ENCODE measurements at places on chromosomes 6 and 20.

DNA sequence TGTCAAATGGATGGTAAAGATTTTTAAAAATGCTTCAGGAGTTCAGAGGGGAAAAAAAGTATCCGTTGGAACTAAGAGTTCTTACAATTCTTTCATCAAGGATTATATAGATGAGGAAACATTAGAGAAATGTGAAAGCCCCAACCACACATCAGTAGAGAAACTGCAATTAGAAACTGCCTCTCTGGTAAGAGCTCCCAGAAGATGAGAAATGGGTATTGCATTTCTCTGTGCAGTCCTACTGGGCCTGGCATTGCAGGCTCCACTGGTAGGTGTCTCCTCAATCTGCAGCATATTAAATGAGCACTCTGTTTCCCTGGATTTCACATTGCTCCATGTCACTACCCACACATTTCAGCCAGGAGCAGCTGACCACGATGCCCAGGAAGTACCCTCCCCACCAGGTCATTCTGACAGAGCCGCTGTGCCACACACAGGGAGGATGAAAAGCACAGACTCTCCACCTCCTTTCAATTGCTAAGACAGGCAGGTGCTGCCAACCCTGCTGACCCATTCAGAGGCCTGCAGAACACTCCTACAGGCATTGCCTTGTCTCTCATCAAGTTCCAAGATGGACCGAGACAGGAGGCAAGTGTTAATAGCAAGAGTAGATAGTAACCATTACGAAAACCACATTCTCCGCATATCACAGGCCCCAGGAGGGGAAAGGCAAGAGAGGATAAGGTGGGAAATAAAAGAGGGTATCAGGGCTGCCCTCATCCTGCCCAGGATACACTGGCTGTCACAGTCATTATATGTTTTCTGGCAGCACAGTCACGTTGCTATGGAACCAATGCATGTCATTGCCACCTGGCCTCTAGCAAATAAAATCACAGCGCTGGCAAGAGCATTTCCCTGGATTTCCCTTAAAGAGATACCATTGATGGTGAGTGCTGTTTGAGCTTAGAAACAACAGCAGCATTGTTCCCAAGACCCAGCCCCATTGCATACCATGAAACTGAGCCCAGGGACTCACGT lies 241.7 kb downstream of the ATXN1 start:
- DNase-seq = no peak

DNA sequence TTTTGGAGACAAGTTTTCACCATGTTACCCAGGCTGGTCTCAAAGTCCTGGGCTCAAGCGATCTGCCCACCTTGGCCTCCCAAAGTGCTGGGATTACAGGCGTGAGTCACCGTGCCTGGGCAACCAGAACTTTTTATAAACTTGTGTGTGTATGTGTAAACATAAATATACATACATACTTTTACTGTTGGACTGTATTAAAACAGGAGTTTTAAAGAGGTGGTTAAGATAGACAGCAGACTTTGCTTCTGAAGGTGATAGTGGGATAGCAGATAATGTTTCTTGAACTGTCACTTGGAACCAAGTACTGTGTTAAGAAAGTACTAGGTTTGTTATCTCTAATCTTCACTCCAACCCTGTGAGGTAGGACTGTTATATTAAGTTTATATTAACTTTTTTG lies 28.6 kb upstream of the MAPK13 start:
- DNase-seq = no peak

DNA sequence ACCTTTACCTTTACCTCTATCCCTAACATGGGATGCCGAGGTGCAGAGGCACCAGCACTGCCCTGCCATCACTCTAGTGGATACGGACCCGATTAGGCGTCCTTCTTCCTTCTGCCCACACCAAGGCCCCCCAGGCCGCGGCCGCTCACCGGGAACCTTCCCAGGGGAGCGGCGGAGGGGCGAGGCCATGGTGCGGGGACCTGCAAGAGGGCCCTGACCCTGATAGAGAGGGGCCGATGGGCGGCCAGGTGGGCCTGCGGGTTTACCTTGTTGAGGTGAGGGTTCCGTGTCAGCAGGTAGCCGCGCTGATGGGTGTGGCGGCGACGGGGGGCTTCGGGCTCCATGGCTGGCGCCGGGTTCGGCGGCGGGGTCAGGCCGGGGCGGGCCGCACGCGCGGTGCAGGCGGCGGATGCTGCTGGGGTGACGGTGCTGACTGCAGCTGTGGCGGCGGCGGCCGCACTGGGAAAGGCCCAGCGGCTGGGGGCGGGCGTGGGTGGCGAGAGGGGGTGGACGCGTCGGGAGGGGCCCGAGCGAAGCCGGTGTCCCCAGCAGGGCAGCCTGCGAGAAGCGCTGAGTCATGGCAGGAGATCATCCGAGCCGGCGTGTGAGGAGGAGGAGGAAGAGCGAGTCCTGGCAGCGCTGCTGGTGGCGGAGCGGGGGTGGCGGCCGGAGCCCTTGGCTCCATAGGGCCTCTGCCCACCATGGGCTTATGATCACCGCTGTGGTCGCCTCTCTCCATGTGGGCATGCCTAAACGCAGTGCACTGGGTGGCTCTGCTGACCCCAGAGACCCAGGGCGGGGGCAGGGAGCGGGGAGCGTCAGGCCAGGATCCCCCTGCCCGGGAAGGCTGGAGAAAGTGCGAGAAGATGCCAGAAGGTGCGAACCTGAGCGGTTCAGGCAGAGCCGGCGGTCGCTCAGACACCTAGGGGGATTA lies at the start of gene ME1:
TSS of gene ME1 (minus strand) at position 441 of the 934 bp plus-strand sequence. CDS start at position 344, 97 bp downstream.
- DNase-seq = no peak

GRCh38 chr6:39240155-39240757 lies 11.0 kb upstream of the KCNK5 start:
- no peak for DNase-seq

GRCh38 chr6:30781395-30781742 lies 37.0 kb upstream of the IER3 start:
- no peak for DNase-seq

GRCh38 chr6:108597572-108598304 lies 37.0 kb downstream of the FOXO3 start:
- DNase-seq = no peak

GRCh38 chr6:7050872-7051779 lies 56.6 kb upstream of the RREB1 start:
- DNase-seq = no peak

- no peak for DNase-seq
Measured at GRCh38 chr6:155828989-155829388, 373.4 kb upstream of the NOX3 start.

DNA sequence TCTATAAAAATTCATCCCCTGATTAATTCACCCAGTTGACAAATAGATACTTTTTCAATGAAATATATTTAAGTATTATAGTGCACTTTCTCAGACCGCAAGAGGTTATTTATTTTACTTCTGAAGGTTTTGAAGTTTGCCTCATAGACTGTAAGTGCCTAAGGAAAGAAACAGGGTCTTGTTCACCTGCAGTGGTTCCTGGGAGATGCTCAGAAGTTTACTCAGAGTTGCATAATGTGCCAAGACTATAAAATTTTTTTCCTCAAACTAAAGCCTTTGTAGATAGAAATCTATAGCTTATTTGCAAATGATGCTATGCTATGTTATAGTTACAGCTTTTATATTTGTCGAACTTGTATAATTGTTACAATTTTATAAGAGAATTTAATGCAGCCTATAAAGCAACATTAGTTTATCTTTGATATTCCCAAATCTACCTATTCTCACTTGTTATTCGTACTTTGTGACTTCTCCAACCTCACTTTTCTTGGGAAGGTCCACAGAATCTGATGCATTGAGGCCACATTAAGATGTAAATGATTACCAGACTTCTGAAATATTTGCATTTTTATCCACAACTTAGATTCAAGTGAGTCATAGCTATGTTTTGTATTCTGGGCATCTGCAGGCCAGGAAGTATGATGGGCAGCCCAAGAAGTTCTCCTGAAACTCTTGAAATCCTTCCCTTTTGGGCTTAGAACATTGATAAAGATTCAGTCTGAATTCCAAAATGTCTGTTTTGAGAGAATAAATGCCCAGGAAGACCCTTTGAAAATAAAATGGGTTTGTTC lies 35.7 kb downstream of the KCNQ5 start:
- DNase-seq = no peak

DNA sequence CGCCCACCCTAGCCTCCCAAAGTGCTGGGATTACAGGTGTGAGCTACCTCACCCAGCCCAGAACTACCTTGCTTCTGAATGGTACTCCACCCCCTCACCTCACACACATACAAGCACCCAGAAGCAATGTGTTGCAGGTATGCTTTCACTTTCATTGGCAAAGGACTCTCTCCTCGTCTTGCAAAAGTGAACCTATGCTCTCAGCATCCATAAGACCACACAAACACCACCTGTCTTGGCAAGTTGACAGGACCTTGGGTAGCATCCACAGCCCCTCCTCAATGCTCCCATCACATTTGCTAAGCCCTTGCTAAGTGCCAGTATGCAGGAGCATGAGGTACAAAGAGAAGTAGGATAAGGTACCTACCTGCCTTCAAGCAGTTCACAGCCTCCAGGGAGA lies 3.7 kb downstream of the KIF13A start:
- DNase-seq = no peak

- no peak for DNase-seq
Measured at GRCh38 chr6:14767226-14767625, 478.6 kb upstream of the JARID2 start.

GRCh38 chr20:37298190-37298939 lies 8.9 kb downstream of the MANBAL start:
- no peak for DNase-seq

- DNase-seq = peak; percentile 64
Measured at GRCh38 chr20:11372876-11373790, 544.6 kb upstream of the BTBD3 start.

DNA sequence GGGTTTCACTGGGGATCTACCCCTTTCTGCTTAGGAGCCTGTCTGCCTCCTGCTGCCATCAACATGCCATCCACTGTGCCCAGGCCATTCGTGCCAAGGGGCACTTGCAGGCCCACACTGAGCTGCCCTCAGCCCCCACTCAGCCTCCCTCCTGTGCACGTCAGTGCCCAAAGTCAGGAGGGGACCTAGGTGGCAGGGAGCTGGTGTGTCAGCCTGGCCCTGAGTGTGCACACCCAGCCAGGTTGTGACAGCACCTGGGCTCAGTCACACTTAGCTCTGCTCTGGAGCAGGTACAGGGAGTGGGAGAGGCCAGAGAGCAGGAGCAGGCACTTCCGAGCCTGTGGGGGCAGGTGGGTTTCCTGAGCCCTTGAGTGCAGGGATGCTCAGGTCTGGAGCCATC lies 63.6 kb upstream of the SYNCRIP start:
- DNase-seq = no peak

- DNase-seq = no peak
Measured at GRCh38 chr20:32631933-32632460, 41.7 kb downstream of the C20orf203 start.

DNA sequence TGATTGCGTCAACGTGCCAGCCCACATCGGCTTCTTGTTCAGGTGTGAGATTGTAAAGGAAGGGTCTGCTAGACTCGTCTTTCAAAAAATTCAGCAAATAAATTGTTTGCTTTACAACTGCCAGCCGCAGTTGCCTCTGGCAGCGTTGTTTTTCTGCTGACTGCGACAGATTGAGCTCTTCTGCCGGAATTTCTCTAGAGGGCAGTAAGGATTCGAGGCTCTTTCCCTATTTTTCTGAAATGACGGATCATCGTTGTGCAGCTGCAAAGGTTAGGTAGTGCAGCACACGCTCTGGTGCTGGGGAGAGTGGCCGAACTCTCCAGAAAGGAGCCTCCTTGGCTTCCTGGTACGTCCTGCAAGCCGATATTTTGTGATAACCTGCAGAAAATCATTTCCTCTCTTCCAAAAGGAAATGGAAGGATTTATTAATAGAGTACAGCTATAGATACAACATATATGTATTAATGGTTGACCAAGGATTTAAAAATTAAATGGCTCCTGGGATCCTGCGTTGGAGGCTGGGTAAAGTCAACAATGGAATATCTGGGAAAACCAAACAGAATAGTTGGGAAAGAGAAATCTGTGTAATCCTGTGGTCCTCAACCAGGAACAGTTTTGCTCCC lies 121.9 kb upstream of the ZFP64 start:
- DNase-seq = peak; percentile 35

GRCh38 chr6:45522486-45522885 lies 144.8 kb upstream of the SUPT3H start:
- no peak for DNase-seq

DNA sequence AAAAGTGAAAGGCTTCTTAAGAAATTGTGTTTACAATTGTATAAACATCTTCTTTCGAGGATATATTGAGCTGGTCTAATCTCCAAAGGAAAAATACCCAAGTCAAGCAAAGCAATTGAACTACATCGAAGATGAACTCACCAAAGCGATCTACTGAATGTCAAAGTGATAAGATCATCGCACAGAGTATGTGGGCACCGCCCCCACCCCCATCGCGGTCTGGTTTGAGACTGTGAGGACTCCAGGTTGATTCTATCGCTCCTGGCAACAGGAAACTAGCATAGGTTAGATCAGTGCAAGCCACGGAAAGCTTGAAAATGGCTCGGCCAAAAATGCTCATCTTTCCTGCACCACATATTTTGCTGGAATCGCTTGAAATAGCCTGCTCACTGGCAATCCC lies 133.2 kb upstream of the RPS6KA2 start:
- no peak for DNase-seq

- no peak for DNase-seq
Measured at GRCh38 chr20:584161-584970, 25.7 kb downstream of the TCF15 start.

DNA sequence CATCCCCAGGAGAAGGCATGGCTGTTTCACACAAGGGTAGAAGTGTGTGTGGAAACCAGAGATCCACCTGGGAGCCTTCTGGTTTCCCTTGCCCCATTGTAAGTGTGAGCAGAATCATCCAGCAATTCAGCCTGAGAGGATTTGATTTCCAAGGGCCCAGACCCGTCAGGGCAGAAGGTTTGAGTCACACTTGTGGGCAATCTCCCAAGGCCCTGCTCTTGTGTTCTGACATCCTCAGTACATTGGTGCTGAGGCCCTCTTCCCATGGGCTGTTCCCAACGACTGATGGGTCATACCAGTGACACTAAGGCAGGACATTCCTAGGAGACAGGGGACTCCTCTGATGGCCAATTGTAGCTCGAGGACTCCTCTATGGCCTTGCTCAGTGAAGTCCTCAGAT lies 58.2 kb upstream of the POLR1H start:
- no peak for DNase-seq

DNA sequence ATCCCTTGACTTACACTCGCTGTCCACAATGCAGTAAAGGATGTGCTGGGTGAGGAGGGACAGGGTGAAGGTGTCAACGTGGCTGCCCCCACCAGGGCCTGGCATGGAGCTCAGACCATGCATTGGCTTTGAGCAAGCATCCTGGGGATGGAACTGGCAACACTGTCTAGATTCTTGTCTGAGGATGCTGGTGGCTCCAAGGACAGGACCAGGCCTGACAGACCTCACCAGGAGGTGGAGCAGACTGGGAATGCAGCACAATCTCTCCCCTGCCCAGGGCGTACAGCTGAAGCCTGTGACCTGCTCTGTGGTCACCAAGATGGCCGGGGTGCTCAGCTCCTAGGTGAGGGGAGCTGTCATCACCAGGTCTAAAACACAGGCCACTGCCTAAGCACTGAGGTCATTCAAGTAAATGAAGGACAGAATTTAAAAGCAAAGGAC lies 50.9 kb downstream of the MYH7B start:
- no peak for DNase-seq

DNA sequence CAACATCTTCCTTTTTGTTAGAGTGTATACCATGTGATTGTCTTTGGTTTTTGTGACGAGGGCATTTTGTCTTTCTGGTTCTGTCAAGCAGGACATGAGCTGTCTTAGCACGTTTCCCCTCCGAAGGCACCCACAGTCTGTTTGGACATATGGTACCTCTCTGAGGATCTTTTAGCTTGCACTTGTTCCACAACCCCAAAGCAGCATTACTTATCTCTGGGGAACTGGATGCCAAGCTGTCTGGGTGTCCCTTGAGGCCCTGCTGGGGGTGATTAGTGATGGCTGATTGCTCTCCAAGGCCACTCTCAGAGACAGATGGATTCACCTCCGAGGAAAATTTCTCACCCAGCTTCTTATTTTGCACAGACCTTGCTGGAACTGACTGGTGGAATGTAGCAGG lies 445.0 kb upstream of the CHD6 start:
- no peak for DNase-seq
